Suppressor macrophage treated with lipopolysaccharide for 1 hour (primary cell): ENCODE measurements at places on chromosomes 2 and 18.

- peak; percentile 33 for DNase-seq
These were observed 14.0 kb upstream of the HNMT start for GRCh38 chr2:137950238-137950637.

DNA sequence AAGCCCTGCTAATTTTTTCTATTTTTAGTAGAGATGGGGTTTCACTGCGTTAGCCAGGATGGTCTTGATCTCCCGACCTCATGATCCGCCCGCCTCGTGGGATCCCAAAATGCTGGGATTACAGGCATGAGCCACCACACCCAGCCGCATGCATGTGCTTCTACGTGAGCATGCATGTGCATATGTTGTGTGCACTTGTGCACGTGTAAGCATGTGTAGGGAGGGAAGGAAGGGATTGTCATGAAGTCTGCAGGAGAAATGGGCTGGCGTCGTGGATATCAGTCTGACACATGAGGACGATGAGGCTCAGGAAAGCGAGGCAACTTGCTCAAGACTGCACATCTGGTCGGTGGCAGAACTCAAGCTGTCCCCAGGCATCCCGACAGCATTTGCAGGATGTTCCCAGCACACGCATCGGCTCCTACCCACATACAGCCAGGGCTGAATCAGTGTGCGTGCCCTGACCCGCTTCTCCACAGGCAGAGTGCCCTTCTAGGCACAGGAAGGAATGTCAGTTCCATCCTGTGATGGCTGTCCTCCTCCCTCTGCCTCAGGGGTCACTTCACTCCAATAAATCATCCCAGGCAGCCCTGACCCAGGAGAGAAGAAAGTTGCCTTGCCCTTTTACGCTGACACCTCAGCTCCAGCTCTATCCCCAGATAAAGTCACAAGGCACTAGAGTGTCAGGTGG is 49.9 kb upstream of the SLC14A2 start:
- DNase-seq = no peak

- no peak for DNase-seq
These were observed 335.7 kb downstream of the GRB14 start for GRCh38 chr2:164285576-164285975.

DNA sequence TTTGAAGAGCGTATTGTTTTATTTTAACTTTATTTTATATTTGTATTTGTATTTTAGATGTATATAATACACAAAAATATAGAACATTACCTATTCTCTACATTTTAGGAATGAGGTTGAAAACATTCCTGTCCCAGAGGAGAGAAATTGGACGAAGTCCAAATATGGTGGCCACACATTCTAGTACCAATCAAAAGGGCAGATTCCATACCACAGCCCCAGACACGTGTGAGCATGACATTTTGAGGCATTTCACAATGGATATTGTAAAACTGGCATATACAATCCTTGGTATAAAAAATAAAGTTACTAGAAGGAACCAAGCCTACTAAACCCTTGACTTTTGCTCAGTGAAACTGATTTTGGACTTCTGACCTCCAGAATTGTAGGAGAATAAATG is 50.6 kb downstream of the C2orf76 start:
- no peak for DNase-seq

GRCh38 chr18:32297579-32298170 is 107.8 kb downstream of the MEP1B start:
- no peak for DNase-seq

DNA sequence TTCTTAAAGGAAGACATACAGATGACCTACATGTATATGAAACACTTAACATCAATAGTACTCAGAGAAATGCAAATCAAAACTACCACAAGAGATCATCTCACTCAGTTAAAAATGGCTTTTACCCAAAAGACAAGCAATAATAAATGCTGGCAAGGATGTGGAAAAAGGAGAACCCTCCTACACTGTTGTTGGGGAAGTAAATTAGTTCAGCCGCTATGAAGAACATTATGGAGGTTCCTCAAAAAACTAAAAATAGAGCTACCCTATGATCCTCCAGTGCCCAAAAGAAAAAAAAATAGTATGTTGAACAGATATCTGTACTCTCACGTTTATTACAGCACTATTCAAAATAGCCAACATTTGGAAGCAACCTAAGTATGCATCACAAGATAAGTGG is 1579.4 kb upstream of the TMEFF2 start:
- DNase-seq = peak; percentile 11

GRCh38 chr2:240605867-240606743 is 19.2 kb upstream of the GPR35 start:
- DNase-seq = no peak

GRCh38 chr2:162457490-162457889 is 113.6 kb downstream of the GCA start:
- no peak for DNase-seq

GRCh38 chr2:106701203-106702022 is 184.6 kb downstream of the ST6GAL2 start:
- no peak for DNase-seq

DNA sequence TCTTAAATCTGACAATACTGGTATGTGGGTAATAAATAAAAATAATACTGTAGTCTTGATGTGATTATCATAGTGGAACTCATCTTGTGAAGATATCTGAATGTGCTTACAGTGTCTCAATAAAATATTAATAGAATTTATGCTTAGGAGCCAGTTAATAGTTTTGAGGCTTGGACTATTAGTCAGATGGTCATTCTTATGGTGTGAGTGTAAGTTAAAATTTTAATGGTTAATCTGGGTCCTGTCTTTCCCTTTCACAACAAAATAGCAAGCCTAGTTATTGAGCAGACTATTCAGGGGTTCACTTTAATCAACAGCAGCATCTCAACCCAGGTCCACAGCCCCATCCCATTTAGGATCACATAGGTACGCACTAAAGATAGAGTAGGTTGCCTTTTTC is 138.9 kb downstream of the HAUS1 start:
- DNase-seq = no peak
